WTC11 (cell line): ENCODE measurements at places on chromosomes 7 and 10.
A peak's percentile ranks its signal among the peaks of the same experiment; 100 is the strongest.

GRCh38 chr10:30911303-30911863 is 120.3 kb downstream of the ZNF438 start:
- no peak for DNase-seq

DNA sequence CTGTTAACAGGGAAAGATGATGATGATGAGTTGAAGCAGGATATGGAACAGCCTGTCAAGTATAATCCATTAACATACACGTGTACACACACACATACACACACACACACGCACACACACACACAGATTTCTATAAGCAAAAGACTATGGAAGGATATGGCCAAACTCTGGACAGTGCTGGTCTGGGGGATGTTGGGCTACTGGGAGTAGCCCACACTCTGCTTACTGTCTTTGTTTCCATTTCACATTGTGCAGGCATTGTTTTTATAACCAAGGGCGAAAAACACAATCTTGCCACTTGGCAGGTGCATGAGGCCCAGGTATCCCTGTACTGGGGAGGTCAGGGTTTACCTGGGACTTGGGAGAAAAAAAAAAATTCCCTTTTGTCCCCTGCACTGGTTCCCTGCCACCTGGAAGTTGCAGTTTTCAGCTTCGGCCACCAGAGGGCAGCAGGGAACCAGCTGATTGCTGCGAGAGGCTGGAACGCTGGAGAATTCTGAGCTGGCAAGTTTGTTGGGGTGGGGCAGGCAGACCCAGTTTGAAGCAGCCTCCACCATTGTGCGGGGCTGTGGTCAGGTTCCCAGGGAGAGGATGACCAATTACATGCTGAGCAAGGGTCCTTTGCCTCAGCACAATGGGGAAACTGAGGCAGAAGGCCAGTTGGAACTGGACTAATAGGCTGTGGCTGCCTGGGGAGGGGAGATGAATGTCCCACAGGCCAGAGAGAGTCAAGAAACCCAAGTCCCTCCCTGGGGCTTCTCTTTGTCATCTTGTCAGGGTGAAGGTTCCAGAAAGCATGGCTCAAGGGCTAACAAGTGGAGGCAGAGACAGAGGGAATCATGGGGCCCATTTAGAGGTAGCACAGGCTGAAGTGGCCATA is 27.3 kb downstream of the PPIF start:
- peak; percentile 90 for DNase-seq

DNA sequence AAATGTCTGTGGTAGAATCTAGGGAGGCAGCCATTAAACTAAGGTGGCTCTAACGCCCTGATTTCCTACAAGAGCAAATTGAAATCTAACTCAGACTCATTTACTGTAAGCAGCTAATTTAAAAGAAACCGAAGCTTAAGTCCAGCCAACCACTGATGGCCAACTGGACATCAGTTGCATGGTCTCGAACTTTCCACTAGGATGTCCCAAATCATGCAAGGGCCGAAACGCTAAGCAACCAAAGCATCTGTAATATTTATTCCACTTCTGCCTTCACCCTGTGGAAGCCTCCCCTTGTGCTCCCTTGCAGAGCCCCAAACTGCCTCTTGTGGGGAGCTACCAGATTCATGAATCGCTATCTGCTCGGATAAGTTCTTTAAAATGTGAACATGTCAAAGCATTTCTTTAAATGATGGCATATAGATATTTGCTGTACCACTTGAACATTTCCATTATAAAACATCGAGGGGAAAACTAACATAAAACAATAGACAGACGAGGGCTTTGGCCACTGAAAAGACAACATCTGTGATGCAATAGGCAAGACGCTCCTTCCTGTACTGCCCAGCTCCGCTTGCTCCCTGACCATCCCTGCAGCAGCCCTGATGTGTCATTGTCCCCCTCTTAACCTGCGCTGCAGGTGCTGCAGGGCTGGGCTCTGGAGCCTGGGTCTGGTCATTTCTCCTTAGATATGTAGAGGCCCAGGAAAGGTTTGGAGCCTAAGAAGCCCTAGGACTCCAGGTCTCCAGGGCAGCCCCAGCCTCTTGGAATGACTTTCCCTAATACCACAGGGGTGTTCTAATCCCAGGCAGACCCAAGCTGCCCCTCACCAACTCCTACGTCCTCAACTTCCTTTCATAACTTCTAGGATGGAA is 2.9 kb upstream of the RBP3 start:
- no peak for DNase-seq

GRCh38 chr10:122062831-122063674 is 74.1 kb downstream of the TACC2 start:
- DNase-seq: peak; percentile 39

DNA sequence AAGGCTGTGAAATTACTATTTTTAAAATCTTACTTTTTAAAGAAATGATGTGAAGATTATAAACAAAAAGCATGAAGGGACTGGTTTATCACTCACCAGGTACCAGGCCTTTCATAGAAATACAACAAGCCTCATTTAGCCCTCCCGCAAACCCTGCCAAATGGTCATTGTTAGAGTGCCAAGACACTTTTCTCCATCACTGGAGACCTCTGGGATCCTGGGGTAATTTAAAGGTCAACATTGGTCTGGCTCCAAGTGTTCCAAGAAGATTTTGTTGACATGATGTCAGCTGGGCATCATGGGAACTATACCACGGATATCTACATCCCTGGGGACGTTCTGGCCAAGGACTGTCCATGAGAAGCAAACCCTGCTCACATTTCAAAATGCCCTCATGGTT is 138.0 kb upstream of the FRMD4A start:
- no peak for DNase-seq

DNA sequence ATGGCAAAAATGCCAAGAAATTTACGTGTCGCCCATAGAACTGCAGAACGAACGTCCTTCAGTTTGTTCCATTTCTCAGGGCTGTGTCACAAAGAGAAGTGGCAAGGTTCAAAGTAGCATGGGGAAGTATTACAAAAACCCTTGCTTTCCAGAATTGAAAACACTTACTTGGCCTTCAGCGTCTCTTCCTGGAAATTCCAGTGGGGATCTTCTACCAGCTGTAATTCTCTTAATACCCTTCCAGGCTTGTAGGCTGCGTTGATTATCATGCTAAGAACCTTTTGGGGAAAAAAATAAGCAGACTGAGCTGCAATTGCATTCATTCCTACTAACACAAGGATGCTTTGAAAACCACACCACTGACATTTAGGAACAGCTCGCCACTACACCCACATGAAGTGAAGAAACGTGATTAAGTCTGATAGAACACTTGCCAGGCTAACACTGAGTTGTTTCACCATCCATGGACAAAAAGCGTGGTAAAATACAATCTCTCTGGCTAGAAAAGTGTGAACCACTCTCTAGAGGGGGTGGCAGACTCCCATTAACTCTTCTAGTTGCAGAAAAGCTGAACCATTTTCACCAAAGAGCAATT is 222.3 kb downstream of the SFMBT2 start:
- no peak for DNase-seq

GRCh38 chr10:132455986-132456847 is 59.2 kb downstream of the PWWP2B start:
- DNase-seq: no peak

- DNase-seq: no peak
Observed at GRCh38 chr7:107014387-107015023, 30.0 kb upstream of the PRKAR2B start.

DNA sequence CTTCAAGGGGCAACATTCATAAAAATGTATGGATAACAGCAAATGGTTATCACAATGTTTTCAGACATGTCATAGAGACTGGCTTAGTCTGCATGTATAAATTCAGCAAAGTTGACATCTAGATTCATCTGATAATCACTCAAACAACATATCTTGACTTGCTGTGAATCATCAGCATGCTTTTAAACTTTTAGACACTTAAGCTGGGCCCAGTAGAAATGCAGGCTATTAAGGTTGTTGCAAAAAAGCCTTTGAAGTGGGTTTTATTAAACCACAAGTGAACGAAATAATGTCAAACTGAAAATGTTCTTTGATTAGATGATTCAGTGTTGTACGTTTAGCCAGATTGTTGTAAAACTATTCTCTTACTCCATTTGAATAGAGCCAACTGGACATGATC is 759.6 kb downstream of the NXPH1 start:
- no peak for DNase-seq

DNA sequence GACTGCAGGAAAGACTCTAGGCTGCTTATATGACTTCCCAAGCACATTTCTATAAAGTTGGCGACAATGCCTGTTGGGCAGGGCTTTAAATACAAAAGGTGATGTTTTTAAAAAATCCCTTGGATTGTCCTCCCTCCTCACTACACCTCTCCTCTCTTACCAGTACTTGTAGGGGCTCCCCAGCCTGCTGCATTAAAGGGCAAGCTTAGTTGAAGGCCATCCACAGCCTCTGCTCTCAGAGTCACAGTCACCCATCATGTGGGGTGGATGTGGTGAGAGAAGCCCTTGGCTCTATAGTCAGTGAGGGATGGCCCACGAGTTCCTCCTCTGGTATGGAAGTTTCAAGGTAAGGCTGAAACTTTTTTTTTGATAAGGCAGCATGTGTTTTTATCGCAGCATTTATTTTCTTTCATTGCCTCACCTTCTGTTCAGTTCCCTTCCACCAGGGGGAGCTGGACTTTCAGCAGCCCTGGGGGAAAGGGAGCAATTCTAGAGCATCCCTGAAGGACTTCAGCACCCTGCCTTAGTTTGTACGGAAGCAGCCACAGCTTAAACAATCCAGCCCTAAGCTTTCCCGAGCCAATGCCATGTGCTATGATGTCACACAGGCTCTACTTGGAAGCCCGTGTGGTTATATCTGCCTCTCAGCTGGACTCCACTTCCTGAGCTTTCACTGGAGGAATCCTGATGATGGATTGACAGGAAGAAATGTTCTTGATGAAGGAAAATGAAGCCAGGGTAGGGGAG is 131.9 kb downstream of the CALCR start:
- DNase-seq: peak; percentile 63

DNA sequence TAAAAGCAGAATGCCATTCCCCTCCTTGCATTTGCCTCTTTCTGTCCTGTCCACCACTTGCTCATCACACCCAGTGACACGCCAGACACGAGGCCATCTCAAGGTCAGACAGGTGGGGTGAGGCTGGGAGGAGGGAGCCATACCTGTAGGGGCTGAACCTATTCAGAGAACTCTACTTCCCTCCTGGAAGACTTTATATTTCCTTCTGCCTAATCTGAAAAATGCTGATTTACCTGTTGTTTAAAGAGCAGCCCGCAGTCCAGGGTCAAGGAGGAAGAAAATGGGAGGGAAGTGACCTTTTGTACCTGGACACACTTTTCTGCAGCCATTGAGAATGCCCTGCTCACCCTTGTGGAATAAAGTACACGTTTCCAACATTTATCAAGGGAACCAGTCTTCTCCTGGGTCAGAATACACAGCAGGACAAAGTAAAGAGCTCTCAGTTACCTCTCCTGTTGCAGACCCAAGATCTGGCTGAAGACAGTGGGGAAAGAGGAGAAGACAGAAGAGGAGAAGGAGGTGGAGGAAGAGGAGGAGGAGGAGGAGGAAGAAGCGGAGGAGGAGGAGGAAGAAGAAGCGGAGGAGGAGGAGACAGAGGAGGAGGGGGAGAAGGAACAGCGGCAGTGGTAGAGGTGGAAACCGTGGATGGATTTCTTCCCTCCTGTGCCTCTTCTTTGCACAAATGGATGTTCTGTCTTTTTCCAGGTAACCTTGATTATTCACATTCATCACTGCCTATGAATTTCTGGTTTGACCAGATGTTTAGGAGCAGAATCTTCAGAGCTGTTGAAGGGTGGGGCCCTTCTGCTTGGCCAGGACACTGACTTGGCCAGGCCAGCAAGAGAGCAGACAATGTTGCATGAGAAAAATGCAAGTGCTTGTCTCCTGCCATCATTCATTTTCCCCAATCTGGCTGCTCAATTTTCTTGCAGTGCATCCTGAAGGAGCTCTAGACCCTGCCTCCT is 1.2 kb upstream of the BLNK start:
- DNase-seq: no peak
